GM23248 (cell line): ENCODE measurements at places on chromosomes 2 and 18. TPM values are rescaled to one million over a fixed set of nuclear protein-coding genes. Genes with fewer than 3 reads are reported as not detected.

SPP2 gene
- not detected in 2 replicates for polyA plus RNA-seq

GRCh38 chr2:136376211-136376610 lies 258.3 kb upstream of the CXCR4 start:
- no peak for DNase-seq

- peak; percentile 0 for DNase-seq
Observed at GRCh38 chr2:4914551-4914950, 777.6 kb upstream of the SOX11 start.

GRCh38 chr18:66548747-66549146 lies 55.1 kb downstream of the CDH19 start:
- DNase-seq: no peak

DNA sequence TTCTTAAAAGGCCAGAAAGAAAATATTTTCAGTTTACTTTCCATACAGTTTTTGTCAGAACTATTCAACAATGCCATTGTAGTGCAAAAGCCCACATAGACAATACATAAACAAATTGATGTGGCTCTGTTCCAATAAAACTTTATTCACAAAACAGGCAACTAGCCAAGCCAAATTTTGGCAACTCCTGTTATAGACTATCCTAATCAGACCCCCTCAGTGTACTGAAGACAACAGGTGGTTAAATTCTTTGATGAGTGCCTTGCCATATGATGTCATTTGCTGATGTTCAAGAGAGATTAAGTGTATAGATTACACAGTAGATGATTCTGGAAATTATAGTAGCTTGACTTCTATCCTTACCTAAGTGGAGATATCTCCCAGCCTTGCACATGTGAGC lies 83.4 kb downstream of the FANCL start:
- DNase-seq: no peak
